ENCODE measurements at places on chromosomes 12 and 14.

DNA sequence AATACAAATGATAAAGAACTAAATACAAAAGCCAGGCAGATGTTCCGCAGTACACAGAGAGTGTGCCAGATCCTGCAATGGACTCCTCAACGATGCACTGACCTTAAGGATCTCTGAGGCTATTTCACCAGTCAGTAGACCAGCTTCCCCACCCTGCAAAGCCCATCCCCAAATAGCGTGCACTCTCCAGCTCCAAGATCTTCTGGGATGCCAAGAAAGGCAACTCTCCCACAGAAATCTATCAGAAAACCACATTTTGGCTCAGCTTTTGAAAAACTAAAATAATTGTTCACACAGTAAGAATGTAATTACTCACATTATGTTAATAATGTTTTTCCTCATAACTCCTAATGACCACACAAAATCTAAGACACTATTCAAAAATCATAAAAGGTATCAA lies 90.4 kb downstream of the PPP2R5E start:
- no peak for DNase-seq

DNA sequence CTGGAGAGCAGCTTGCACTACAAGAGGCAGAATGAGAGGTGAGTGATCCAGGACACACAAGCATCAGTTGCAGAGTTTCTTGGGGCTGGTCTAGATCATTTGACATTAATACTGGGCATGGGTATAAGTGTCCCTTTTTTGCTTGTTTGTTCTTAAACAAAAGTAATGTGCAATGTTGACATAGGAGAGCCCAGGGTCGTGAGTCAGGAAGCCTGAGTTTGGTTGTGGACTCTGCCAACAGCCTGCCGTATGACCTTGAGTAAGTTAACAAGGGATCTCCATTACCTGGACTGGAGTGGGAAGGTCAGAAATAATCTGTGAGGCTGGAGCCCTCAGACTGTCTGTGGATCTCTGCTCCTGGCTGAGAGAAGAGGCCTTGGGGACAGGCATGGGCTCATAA lies 170.3 kb downstream of the KCNA5 start:
- DNase-seq, result no peak

DNA sequence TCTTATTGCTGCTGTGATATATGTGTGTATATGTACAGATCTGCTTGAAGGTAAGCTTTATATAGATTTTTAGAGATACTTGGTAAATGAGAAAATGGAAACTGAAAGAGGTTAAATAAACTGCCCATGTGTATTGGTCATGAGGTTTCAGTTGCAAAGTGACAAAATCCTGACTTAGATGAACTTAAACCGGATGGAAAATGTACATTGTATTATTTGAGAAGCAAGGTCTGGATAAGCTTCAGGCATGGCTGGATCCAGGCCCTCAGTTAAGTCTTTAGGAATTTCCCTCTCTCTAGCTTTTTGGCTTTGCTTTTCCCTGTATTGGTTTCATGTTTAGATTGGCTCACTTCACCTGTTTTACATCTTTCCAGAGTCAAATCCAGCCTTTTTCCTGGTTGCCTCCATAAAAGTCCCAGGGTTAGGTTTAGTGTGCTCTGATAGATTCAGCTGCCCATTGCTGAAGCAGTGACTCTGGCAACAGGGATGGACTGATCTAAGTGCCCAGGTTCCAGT lies 21.0 kb upstream of the MAP1LC3B2 start:
- DNase-seq, result no peak

DNA sequence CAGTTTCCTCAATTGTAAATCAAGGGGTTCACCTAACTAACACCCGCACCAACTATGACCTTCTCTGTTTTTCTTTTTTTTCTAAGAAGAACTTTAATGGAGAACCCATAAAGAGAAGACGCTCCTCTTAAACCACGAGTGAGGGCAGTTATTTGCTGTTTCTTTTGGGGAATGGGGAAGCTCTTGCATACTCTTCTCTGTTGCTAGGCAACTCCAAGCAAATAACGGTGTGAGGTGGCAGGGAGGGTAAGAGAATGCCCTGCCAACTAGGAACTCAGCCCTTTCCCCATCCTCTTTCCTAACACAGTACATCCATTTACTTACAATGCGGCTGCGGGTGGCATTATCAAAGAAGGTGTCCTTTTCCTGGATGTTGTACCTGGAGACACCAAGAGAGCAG lies 114.9 kb downstream of the ANO2 start:
- peak; percentile 14 for DNase-seq

DNA sequence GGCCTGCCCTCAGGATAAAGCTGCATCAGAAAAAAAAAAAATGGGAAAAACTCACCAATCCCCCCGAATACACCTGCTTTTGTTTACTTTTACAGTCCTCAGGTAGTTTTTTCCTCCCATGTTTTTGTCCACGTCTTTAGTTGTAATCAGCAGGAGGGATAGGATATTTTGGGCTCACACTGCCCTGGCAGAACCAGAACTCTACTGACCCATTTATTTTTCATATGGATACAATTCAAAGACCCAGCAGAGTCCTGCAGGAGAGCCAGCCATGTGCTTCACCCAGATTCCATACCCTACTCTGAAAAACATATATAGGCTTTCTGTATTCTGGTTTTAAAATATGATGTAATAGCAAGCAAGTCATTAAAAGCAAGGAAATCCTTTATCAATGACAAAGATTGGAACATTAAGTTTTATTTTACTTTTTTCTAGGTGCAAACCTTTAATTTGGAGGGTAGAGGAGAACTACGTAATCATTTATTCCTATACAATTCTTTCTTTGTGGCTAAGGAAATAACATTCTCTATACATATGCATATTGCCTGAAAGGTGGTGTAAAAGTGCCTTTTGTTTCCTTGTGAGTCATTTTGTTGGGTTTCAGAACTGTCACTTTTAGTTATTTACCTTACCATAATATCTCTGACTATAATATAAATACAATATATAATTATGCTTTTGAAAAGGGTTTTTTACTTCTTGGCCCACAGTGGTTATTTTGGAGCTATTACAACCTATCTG lies 19.1 kb downstream of the DACT1 start:
- DNase-seq, result no peak

DNA sequence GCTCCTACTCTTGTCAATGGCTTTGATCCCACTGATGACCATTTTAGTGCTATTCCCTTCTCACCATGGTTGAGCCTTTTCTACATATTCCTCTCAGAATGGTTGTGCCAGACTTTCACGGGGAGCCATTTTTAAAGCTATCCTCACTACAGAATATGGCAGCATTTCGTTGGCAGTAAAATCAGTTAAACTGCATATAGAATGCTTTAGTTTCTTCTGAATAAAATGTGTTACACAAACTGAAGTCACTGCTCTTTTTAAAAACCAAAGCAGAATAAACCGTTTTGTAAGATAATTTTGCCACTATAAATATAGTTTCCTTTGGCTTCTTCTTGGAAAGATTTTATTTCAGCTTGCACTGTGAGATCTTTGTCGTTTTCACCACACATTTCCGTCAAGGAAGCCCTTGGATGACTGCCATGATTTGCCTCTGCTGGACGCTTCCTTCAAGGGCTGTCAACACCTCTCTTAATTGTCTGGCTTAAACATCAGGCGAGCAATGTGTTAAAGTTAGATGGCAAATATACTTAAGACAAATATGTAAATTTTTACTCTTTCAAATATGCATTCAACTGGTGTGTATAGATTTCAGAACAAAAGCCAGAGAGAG lies 624.2 kb downstream of the DIO2 start:
- DNase-seq, result peak; percentile 3

GRCh38 chr14:85519661-85520305 lies 10.2 kb upstream of the FLRT2 start:
- DNase-seq, result no peak

DNA sequence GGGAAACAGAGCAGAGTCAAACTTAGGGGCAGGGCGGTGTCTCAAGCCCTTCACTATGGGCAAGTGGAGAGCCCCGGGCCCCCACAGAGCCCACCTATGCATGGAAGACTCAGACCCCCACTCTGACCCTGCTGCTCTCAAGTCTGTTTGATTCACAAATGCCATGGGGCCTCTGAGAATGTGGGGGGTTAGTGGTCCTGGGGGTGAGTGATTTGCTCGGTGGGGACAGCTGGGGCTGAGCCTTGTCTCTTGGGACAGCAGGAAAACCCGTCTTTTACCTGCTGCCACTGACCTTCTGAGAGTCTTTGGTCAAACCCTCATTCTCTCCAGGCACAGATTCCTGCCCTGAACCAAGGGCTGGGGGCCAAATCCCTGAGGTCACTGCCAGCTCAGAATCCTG lies 201.0 kb upstream of the RTL1 start:
- no peak for DNase-seq

- no peak for DNase-seq
Measured at GRCh38 chr12:75725521-75726111, 214.2 kb upstream of the KRR1 start.

GRCh38 chr14:69013943-69014782 lies 35.1 kb upstream of the ACTN1 start:
- peak; percentile 85 for DNase-seq

DNA sequence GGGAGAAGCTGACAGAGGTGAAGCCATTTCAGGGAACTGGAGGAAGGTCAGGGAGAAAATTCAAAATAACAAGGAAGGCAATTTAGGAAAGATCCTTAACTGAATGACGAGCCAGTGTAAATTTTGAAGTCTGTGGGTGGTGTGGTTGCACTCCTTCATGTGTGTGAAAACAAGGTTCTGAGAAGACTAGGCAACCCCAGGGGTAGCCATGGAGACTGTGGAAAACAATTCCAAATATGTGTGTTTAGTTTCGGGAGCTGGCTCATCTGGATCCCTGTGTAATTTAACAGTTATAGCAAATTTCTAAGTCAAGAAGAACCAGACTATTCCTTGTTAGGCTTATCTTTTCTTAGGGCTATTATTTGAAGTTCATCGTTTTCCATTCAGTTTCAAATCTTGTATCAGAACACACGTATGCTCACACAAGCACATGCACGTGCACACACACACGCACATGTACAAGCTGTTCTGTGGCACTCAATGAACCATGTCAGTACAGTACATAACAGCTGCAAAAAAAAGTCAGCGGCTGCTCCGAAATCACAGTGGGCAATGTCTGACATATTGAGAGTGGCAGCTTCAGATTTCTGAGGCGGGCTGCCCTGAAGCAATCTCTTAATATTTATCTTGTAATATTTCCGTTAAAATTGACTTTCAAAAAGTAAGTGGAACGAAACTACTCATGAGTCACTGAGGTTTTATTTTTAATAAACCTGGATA lies 411.2 kb downstream of the AEBP2 start:
- no peak for DNase-seq

- peak; percentile 94 for DNase-seq
Measured at GRCh38 chr14:58152014-58152857, at the start of gene ARMH4. Gene ARMH4 (minus strand): TSS chr14:58152213. CDS start chr14:58139358, 12,855 bp downstream.

DNA sequence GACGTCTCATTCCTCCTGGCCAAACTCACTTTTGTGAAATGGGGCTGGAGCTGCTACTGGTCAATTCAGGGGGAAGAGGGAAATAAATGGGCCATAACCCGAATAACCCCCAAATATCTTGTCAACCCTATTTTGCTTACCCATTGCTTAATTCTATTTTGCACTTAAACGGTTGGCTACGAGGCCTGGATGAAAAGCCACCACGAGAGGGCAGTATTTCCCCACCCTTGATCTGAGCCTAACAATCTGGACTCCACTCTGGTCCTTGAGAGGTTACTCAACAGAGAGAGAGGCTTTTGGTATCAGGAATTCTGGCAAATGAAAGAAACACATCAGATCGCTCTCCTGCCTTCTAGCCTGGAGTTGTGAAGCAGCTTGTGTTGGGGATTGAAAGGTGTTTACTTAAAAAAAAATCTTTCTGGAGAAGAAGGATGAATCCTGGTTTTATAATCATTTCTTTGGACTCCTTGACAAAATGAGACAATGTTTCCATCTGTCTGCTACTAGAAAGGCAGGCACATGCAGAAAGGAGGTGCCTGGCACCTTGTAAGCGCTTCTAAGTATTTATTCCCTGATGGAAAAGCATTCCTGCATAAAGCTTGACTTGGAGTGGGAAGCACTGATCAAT lies 22.4 kb upstream of the FBXO21 start:
- peak; percentile 83 for DNase-seq

GRCh38 chr12:64390275-64390851 lies at the start of gene C12orf56:
Gene C12orf56 (minus strand): TSS chr12:64390758. CDS start chr12:64390565, 193 bp downstream.
- DNase-seq, result peak; percentile 28

GRCh38 chr14:101916816-101917412 lies 47.5 kb upstream of the DYNC1H1 start:
- DNase-seq, result no peak

GRCh38 chr12:67559751-67560150 lies 88.8 kb upstream of the DYRK2 start:
- no peak for DNase-seq

DNA sequence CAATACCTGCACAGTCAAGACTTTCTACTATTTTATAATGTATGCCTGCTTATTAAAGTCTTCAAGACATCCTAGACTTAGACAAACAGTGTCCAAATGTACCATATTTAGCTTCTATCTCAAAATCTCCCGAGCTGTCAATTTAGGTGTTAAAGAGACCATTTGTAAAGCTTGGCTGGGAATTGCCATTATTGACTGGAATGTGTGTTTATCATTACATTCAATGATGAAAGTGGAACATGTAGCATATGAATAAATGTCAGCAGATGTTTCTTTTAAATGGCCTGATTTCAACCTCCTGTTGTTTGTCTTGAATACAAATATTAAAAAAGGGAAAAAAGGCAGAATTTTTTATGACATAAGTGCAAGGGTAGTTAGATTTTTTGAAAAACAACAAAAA lies 572.3 kb downstream of the PRKD1 start:
- no peak for DNase-seq

GRCh38 chr12:131008131-131008912 lies 54.6 kb downstream of the ADGRD1 start:
- DNase-seq, result no peak

DNA sequence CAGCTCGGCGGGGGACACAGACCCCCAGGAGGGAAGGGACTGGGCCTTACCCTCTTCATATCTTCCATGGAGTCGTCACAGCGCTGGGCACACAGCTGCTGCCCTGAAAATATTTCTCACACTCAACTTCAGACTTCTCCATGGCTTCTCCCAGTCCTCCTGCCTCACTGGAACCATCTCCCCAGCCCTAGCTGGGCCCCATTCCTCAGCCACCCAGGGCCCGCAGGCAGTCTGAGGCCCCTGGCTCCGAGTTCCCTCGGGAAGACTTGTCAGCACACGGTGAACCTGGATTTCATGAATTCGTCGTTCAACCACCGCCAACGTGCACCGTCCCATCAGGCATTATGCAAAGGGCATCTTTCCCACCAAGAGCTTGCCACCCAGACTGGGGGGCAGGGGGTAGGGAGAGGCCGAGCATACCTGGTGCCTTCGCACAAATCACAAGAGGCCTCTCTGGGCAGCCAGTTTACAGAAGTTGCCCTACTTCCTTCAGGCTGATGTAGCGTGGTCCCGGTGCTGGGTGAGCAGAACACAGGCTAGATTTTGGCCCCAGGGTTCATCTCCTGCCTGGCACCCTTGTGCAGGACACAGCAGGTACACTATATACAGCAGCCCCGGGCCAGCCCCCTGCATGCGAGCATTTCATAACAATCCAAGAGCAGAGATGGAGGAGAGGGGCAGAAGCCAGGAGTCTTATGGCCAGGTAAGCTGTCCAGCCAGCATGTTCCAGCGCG lies 44.2 kb downstream of the LTBP2 start:
- DNase-seq, result no peak

GRCh38 chr12:7042842-7043241 lies 17.7 kb upstream of the C1S start:
- DNase-seq, result peak; percentile 82

- DNase-seq, result no peak
Measured at GRCh38 chr12:87943762-87944161, 85.4 kb downstream of the C12orf50 start.
